ENCODE measurements at places on chromosomes 11 and 22.

DNA sequence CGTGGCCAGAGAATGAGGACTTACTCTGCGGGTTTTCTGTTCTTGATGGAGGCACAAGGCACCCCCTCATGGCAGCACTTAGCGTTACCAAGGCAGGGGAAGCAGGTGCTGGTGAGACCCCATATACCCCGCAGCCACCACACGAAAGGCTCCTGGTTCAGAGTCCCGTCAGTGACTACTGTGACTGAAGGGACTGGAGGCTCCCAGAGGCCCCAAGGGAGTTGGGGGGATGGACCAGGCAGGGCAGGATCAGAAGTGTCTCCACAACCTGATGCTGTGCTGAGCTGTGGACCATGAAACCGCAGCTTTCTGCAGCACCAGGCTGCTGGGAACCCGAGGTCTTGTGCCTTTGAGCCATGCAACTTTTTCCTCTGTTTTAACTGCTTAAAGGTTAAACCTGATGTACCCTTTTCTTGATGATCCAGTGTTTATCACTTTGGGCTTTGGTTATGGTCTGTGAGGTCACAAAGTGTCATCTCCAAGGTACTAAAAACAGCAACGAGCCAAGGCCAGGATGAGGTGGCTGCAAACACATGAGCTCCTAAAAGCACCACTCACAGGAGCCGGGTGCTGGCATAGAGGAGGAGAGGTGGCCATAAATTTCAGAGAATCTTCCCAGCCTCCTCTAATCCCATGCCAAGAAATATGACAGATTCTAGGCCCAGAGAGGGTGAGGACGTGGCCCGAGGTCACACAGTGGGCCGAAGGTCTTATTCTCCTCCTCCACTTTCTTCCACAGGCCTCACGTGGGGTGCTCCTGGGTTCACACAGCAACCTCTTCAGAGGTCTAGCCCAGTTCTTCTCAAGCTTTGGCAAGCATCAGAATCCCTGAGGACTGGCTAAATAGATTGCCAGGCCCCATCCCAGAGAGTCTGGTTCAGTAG, 4.2 kb upstream of the LRRC32 start:
- no peak for DNase-seq

DNA sequence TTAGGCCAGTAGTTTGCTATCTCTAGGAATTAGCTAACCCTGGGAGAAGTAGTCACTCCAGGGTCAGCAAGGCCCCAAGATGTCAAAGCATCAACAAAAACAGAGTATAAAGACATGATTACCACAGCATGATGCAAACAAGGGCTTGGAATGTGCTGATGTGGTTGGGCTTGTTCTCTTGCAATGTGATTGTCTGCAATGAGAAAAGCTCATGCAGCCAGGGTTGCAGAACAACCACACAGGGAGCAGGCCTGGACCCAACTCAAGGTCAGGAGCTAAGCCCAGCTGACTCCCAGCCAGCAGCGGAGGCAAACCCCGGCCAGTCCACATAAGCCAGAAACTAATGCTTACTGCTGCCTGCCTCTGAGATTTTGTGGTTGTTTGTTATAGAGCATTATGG, 132.4 kb upstream of the ZC3H12C start:
- DNase-seq = peak; percentile 92

DNA sequence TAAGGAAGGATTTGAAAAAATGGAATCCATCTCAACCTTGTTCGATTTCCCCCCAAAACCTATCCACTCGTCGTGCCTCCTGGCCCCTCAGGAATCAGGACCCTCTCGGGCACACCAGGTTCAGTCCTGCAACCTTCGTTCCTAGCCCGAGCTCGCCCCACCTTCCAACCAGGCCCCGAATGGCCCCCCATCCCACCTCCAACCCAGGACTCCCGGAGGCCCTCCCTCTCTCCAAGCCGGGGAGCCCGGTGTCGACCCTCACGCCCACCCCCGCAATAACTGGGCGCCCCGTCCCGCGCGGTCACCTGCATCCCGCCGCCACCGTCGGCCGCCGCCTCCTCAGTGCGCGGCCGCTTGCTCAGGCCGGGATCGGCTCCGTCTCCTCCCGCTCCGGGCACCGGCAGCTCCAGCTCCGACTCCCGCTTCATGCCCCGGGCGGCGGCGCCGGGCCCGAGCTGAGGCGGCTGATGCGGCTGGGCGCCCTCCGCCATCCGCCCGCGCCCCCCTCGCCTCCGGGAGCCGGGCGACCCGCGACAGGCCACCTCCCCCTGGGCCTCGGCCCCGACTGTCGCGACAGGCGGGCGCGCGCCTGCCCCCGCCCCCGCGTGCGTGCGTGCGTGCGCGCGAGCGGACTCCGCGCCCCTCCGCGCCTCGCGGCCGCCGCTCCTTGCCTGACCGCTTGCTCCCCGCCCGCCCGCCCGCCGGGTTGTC, 534 bp downstream of the RBFOX2 start:
- DNase-seq = no peak

- no peak for DNase-seq
Measured at GRCh38 chr11:69918231-69918937, 99.2 kb upstream of the FGF3 start.

DNA sequence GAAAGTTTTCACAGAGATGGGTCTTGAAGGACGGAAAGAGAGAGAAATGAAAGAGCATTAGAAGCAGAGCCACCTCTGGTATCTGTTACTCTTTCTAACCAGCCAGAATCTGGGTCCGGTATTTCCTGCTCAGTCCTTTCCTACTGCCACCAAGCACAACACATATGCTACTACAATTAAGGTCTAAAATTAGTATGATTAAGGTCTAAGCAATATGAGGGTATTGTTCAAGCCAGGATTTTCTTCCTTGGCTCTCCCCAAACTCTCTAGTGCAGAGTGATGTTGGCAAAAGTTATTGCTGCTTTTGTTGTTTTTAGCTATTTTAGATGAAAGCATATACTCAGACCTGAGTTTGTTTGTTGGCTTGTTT, 59.2 kb upstream of the EED start:
- no peak for DNase-seq

DNA sequence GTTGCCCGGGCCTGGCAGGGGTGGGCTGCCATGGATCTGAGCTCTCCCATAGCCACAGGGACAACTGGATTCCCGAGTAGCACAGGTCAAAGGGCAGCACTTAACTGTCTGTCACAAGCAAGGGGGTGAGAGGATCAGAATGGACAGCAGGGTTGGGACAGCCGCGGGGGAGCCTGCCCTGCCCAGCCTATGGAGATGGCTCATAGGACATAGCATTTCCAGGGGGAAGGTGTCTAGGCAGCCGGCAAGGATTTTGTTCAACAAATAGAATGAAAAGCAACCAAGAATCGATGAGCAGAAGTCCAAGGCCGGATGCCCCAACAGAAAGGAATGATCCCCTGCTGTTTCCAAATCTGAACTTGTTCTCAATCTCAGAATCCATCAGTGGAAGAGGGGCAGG, 92.9 kb downstream of the RPS6KA4 start:
- DNase-seq = no peak

- DNase-seq = no peak
Measured at GRCh38 chr11:29801561-29801960, 215.3 kb downstream of the KCNA4 start.

- no peak for DNase-seq
Measured at GRCh38 chr22:38303974-38304373, 13.3 kb downstream of the CSNK1E start.

- no peak for DNase-seq
Measured at GRCh38 chr11:6618117-6619003, 862 bp downstream of the TPP1 start.

DNA sequence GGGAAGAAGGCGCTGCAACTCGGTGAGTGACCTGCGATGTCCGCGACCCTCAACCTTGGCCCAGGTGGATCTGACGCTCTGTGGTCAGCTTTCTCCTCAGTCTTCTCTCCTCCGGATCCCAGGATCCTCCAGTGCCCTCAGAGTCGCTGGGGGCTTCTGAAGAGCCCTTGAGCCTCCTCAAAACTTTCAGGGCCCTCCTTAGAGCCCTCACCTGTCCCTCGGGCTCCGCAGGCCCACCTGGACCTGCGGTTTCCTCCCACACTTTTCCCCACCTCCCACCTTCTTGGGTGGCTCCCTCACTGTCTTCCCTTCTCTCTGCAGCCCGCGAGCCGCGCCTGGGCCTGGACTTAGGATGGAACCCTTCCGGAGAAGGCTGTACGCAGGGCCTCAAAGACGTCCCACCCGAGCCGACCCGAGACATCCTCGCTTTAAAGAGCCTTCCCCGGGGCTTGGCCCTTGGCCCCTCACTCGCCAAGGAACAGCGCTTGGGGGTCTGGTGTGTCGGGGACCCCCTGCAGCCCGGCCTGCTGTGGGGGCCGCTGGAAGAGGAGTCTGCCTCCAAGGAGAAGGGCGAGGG, 335 bp downstream of the ZNF408 start:
- DNase-seq = no peak
